ENCODE measurements at places on chromosomes 2 and 18.

- no peak for DNase-seq
Measured at GRCh38 chr18:68427951-68428401, 286.9 kb downstream of the TMX3 start.

DNA sequence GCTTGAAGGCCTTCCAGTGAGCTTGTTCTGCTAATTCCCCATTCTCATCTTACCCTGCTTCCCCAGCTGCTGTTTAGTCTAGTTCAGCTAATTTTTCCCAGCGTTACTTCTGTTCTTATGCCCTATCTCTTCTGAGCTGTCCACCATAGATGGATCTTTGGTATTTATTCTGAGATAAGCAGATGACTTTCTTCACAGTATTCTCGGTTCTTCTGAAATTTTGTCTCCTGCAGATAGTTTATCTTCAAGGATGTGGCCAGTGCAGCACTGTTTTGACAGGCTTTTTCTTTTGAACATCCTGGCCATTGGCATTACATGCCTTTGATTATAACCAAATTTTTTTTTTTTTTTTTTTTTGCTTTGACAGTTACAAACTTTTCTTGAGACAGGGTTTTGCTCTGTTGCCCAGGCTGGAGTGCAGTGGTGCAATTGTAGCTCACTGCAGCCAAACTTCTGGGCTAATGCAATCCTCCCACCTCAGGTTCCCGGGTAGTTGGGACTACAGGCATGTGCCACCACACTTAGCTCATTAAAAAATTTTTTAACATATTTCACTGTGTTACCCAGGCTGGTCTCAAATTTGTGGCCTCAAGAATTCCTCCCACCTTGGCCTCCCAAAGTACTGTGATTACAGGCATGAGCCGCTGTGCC, 134.2 kb downstream of the WDSUB1 start:
- DNase-seq: no peak

DNA sequence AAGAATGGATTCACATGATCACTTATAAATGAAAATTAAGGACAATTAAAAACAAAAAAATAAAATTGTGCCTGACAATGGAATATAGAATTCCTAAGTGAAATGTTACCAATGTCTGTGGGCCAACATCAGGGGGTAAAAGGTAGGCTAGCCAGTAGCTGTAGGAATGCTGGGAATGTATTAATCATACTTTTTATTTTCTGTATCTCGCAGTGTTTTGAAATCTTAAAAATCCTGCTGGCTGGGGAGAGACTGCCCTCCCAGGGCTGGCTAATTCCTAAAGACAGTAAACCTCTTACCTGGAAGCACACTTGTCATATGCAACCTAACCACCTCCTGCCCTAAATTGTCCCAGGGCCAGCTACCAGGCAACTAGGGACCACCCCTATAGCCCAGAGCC, 69.8 kb downstream of the REV1 start:
- no peak for DNase-seq

DNA sequence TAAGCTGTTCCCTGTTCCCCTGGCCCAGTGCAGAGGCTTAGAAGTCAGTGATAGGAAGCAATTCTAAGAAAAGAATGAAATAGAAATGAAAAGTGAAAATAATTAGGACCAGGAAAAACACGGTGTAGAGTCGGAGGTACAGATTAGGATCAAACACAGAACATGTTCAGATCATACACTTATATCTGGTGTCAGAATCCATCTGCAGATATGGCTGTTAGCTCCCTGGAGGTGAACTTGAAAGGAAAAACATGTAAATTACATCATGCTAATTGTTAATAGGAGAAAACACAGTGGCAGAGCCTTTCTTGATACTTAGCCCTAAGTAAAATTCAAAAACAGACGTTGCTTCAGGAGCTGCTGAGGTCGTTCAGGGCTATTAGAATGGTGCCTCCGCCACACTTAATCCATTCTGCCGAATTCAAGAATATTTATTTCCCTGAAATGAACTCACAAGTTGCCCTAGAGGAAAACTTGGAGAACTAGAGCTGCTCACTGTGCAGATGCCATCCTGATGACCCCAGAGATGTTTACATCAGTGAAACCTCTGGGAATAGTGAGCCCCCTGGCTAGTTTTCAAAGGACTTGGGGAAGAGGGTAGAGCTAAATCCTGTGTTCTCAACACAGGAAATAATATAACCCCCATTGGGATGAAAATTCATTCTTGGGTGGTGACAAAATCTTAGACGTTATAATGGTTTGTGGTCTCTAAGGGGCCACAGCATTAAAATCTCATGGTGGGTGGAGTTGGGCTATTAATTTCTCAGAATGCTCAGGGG, 27.5 kb downstream of the LPIN1 start:
- DNase-seq: no peak

- DNase-seq: no peak
Measured at GRCh38 chr2:74104839-74105238, 42.9 kb downstream of the BOLA3 start.

GRCh38 chr2:124610866-124611265, 585.8 kb downstream of the CNTNAP5 start:
- DNase-seq: no peak

- DNase-seq: no peak
Measured at GRCh38 chr2:154638783-154639182, 59.7 kb upstream of the KCNJ3 start.

- DNase-seq: no peak
Measured at GRCh38 chr2:201496785-201497184, 45.2 kb downstream of the STRADB start.

DNA sequence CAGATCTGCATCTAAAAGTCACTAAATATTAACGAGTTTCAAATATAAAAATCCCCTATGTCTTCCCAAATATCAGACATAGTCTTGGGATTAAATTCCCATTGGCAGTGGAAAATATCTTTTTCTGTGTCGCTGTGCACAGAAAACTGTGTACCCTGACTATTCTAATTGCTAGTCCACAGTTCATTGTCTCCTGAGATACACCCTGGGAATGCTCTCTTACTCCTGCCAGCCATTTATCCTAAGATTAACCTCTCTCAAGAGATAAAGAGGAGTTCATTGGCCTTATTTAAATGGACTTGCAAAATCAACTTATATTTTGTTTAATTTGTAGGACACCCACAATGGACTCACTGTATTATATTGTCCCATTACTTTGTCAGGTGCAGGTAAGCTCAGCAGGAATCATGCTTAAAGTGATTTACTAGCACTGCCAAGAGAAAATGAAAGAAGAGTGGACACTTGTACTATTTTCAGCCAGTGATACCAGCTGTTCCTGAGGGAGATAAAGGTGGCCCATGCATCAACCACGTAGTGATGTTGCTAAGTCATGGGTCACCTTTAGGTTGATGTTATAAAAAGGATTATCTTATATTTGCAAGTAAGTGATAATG, 553.8 kb downstream of the PIK3C3 start:
- DNase-seq: no peak

GRCh38 chr2:165408186-165408585, 61.3 kb upstream of the CSRNP3 start:
- DNase-seq: no peak

DNA sequence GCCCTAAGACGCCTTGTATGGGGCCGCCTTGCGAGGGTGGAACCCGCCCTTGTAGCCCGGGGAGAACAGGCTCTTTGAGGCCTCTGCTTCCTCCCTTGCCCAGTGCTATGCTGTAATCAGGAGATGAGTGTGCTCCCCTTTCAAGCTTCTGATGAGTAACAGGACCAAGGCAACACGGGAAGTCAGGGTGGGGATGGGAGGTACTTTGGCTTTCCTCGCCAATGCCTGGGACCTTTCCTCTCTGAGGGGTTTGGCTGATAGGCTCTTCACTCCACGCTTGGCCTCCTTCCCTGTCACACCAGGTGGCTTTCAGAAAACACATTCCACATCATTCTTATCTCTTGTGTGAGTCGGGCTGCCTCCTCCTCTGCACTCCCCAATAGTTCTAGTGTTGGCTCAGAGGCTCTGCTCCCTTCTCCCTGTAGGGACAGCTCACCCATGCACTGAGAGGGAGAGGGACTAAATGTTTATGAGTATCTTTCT, 223.7 kb upstream of the TRIB2 start:
- peak; percentile 73 for DNase-seq

GRCh38 chr2:84838434-84839145, 42.3 kb downstream of the TRABD2A start:
- DNase-seq: no peak

DNA sequence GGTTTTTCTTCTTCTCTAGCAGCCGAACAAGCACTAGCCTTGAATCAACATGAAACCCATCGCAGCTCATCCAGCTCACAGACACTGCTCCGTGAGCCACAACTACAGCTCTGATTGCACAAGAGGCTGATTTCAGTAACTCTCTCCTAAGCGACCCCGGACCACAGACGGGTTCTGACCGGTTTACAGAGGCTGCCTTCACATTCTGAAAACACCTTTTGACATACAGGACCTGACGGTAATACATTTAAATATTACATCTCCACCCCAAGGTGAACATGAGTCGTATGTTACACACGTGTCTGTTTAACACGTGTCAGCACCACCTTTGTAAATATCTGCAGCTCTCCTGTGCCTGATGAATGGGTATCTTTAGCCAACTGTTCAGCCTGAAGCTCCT, 120.7 kb downstream of the TMEM18 start:
- DNase-seq: no peak

- no peak for DNase-seq
Measured at GRCh38 chr2:25808006-25808383, 70.3 kb downstream of the ASXL2 start.

- peak; percentile 65 for DNase-seq
Measured at GRCh38 chr18:3104190-3105054, 91.5 kb upstream of the LPIN2 start.

- DNase-seq: no peak
Measured at GRCh38 chr2:220785178-220785577, 786.9 kb downstream of the EPHA4 start.

- no peak for DNase-seq
Measured at GRCh38 chr2:227025510-227025909, 138.5 kb downstream of the COL4A4 start.
